SK-N-DZ (cell line): ENCODE measurements at places on chromosomes 4 and X.

DNA sequence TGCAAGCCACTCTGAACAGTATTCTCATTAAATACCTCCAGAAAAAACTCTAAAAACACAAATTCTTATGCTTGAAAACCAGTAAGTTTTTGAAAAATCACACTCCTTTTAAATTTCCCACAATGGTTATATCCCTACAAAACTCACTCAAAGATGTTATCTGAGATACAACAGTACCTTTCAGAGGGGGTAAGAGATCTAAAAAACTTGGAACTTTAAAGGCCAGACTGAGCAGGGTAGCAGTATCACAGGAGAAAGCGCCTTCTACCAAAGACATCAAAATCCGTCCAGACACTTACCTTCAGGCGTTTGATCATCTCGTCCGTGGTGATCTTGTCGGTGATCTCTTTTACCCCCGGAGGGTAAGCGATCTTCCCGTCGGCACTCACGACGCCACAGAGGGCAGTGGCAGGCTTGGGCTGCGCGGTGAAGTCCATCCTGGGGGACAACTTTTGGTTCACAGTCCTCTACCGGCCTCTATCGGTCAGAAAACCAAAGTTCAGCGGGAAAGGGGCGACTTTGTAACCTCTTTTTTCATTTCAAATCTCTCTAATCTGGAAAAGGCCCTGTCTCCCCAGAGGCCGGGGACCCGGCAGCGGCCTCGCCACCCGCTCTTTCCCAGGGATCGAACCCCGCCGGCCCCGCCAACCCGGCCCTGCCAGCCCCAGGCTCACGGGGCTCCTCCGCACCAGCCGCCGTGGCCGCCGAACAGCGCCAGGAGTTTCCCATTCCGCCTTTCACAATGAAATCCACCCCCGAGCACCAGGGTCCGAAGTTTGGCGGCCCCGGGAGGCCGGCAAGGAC is 1.4 kb downstream of the PDS5A start:
- DNase-seq = peak; percentile 79

GRCh38 chr4:98639523-98639922 is 18.9 kb downstream of the TSPAN5 start:
- DNase-seq = no peak

GRCh38 chr4:41670530-41670929 is 78.0 kb downstream of the PHOX2B start:
- no peak for DNase-seq

DNA sequence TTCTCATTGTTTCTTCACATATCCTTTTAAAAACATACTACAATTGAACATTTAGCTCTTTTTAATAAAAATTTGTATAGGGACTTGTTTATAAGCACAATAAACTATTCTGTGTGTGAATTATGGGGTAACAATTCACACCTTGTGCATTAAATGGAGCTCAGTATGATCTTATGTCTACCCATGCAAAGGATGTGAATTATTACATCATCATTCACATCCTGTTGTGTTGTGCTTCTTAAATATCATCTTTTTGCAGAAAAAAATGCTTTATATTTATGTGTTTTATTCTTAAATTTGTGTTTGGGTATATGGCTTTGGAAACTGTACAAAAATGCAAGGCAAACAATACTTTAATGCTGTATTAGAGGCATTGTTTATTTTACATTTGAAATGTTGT is 96.7 kb upstream of the PABPC4L start:
- no peak for DNase-seq

- DNase-seq = no peak
Measured at GRCh38 chrX:13868591-13868990, 51.7 kb upstream of the GPM6B start.

GRCh38 chrX:75547783-75548182 is 24.9 kb upstream of the ZDHHC15 start:
- no peak for DNase-seq

DNA sequence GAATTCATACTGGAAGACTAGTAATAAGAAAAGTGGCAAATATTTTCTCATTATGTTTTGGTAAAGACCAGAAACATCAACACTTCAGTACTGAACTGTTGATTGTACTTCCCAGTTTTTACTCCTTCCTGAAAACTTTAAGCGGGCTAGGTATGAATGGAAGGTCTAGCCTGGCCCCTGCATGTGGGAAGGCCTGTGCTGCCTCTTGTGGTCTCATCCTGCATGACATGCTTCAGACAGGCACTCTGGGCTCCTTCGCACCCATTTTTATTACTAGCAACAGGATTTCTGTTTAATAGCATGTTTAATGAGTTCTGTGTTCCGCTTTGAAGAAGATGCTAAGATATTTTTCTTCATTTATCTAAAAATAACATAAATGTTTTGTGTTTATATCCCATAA is 279.1 kb downstream of the ANK2 start:
- DNase-seq = peak; percentile 1

GRCh38 chr4:161647757-161648156 is 516.0 kb downstream of the FSTL5 start:
- no peak for DNase-seq

DNA sequence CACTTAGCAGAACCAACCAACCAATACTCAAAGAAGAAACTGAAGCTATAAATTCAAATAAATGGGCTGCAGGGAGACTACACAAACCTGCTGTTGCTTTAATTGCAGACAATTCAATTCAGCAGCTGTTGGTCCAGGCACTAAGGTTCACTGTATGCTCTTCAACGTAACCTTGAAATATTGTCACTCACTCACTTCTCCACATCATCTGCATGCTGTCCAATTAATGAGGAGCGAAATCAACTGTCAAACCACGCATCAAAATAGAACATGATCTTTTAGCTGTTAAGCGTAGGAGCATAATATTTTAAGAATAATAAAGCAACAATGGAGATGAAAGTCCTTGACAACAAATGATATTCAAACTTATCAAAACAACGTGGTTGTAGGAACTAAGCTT is 17.0 kb downstream of the ENOX2 start:
- no peak for DNase-seq

GRCh38 chr4:147530723-147531122 is 49.8 kb downstream of the EDNRA start:
- DNase-seq = no peak

- DNase-seq = no peak
Measured at GRCh38 chr4:182884040-182884439, 33.1 kb downstream of the DCTD start.

- no peak for DNase-seq
Measured at GRCh38 chrX:139811942-139812629, 104.1 kb upstream of the MCF2 start.

GRCh38 chr4:127045861-127046260 is 586.9 kb upstream of the INTU start:
- DNase-seq = no peak

DNA sequence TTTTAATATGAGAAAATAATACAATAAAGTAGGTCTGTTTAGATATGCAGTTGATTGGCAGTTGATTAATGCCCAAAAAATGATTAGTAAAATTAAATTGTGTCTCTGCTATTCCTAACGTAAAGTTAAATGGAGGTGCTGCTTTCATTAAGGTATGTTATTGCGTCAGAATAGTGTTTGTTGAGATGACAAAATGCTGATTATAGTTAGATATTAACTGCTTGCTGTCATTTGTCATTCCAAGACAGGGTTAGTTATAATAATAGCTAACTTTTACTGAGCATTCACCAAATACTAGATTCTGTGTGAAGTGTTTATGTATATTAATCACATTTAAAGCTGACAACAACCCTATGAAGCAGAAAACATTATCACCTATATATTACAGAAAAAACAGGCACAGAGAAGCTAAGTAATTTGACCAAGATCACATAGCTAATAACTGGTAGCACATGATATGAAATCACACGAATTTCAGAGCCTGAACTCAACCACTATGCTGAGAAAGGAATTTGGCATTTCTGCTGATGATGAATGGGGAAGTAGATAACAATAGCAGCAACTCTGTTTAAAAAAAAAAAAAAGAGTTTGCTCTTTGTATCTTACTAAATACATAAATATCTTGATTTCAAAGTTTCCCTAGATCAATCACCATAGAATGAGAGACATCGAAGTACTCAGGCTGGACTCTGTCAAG is 59.7 kb upstream of the WDR44 start:
- no peak for DNase-seq

DNA sequence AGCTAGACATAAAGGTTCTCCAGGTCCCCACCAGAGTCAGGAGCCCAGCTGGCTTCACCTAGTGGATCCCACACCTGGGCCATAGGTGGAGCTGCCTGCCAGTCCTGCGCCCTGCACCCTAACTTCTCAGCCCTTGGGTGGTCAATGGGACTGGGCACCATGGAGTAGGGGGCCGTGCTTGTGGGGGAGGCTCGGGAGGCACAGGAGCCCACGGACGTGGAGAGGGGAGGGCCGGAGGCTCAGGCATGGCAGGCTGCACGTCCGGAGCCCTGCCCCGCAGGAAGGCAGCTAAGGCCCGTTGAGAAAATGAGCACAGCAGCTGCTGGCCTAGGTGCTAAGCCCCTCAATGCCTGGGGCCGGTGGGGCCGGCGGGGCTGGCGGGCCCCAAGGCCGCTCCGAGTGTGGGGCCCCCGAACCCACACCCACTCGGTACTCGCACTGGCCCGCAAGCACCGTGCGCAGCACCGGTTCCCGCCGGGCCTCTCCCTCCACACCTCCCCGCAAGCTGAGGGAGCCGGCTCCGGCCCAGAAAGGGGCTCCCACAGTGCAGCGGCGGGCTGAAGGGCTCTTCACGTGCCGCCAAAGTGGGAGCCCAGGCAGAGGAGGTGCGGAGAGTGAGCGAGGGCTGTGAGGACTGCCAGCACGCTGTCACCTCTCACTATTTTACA is 291.1 kb downstream of the KLHL4 start:
- no peak for DNase-seq

GRCh38 chrX:51876441-51876840 is 17.0 kb upstream of the MAGED1 start:
- no peak for DNase-seq

DNA sequence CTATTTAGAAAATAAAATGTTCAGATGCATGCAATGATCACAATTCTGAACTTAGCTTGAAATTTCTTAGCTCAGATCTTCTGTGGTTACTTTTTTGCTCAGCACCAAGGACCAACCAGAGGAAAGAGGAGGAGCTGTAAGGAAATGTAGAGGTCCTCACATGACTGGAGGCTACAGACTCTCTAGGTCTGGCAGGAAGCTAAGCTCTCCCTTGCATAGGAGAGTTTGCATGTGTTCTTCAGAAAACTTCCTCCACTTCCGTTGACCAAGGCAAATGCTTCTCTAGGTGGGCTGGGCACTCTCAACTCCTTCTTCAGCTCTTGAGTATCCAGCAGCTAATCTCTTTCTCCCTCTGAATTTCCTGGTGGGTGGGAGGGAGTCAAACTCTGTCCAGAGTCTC is 119.6 kb downstream of the BTC start:
- no peak for DNase-seq

GRCh38 chrX:12843668-12844279 is 23.1 kb upstream of the TLR7 start:
- DNase-seq = no peak

DNA sequence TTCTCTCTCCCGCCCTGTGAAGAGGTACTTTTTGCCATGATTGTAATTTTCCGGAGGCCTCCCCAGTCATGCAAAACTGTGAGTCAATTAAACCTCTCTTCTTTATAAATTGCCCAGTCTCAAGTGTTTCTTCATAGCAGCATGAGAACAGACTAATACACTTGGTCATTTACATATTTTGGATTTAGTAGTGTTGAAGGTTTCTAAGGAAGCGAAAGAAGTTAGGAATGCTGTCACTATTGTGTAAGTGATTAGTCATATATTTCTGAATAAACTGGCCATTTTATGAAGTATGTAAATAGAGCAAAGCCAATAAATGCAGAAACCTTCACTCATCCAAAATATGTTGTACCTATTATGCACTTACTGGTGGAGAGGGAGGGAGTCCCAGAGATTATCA is 34.4 kb upstream of the GK2 start:
- no peak for DNase-seq

DNA sequence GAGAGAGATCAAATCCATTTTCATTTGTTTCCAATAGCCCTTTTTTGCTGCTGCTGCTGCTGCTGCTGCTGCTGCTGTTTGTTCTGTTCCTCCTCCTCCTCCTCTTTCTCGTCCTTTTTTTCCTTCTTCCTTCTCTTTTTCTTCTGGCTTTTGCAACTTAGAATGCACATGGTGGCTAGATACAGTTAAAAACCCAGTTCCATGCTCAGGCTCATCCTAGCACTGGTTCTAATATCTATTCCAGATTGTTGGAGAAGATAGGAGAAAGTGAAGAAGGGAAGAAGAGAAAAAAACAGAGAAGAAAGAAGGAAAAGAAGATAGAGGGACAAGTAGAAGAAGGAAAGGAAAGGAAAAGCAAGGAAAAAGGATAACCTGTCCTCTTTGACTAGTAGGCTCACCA is 39.7 kb downstream of the VSIG4 start:
- no peak for DNase-seq

DNA sequence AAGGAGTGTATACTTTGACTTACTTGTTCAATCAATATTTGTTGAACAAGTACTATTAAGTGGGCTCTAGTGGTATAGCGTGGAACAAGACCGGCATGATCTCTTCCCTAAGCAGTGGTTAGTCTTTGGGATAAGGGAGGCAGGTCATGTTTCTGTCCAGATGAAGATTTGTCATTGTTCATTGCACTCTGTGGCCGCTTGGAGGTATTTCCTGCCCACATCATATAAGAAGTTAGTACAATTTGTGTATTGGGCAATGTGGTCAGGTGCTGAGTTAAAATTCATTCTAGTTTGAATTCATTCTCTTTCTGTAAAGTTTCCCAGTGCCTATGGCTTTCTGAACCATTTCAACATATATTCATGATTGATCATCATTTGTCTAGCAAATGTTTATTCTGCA is 101.1 kb upstream of the SHISA3 start:
- DNase-seq = no peak

DNA sequence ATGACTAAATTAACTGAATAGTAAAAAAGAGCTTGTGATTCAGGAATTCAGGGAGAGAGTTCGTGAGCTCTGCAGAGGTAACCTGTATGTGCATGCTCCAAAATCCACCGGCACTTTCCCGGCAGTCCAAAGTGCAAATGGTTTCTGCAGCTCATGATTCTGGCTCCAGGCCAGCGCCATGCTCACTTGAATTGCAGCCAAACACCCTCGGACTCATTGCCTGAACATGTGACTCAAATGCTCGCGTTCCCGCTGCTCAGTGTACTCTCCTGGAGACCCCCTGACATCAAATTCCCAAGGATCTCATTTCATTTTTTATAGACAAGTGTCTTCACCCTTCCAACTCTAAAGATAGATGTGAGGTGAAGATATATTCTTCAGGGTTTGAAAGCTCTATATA is 44.1 kb upstream of the SH3RF1 start:
- peak; percentile 57 for DNase-seq

DNA sequence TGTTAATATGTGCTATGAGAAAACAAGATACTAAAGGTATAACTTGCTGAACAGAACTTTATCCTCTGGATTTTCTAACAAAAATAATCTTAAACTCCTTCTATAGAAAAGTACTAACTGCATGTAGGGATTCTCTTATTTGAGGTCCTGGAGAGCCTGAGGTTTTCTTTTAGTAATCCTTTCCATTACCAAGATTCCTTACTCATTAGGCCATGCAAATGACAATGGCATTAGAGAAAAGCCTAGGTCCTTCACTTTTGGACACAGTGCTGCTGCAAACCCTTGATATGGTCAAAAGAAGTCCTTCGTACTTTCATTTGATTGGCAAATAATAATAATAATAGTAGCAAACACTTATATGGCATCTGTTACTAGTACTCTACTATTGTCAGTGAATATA is 3.2 kb downstream of the MMRN1 start:
- no peak for DNase-seq
